HL-60 (cell line): ENCODE measurements at places on chromosomes 16 and 17.

GRCh38 chr16:1299012-1299867, 10.2 kb upstream of the UBE2I start:
- DNase-seq = no peak

GRCh38 chr17:8611619-8612298, 18.8 kb downstream of the MYH10 start:
- no peak for DNase-seq

DNA sequence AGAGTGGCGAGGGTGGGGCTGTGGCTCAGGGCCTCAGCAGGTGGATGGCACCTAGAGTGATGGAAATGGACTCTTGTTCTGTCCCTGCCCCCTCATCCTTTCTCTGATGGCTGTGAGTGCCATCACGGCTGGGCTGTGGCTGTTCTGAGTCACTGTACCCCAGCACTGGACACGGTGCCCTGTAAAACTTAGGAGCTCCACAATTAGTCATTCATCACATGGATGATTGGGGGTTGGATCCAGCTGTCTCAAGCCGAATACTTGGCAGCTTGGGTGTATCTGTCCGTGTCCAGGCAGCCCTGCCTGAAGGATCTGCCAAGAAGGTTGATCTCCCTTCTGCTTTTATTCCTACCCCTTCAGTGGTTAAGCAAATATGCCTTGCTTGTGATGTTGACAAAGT, 295.5 kb upstream of the EEF2KMT start:
- no peak for DNase-seq

- DNase-seq = no peak
Measured at GRCh38 chr17:30532871-30533270, 55.7 kb downstream of the GOSR1 start.

DNA sequence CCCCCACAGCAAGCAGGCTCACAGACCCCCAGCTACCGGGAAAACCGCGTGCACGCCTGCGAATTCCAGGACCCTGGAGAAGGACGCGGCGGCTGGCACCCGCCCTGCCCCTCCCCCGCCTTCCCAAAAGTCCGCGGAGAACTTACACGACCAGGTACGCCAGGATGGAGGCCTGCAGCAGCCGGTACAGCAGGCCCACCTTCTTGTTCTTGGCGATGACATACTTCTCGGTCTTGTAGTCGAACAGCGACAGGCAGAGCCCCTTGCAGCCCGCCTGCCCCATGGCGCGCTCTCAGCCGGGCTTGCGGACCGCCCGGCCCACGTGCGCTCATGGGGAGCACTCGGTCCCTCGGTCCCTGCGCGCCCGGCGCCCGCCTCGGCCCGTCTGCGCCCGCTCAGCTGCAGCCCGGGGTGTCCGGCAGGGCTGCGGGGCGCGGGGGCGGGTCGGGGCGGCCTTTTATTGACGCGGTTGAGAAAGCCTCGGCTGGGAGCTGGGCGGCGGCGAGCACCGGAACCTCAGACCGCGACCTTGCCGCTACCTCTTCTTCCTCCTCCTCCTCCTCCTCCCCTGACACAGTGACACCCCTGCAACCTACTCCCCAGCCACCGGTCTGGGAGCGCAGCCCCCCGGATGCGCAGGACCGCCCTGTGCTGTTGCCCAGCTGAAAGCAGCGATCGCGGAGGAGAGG, at the start of gene P2RX5:
P2RX5 (minus strand) TSS at position 433 of the 689 bp plus-strand sequence; CDS start at position 283, 150 bp downstream.
- DNase-seq = peak; percentile 38

GRCh38 chr17:74604761-74605160, 12.7 kb upstream of the CD300LD start:
- DNase-seq = no peak

GRCh38 chr16:2980227-2981176, at the start of gene PKMYT1:
Gene PKMYT1, minus strand, starts transcription at chr16:2980446. Its CDS starts 789 bp downstream, at chr16:2979657.
- peak; percentile 92 for DNase-seq

DNA sequence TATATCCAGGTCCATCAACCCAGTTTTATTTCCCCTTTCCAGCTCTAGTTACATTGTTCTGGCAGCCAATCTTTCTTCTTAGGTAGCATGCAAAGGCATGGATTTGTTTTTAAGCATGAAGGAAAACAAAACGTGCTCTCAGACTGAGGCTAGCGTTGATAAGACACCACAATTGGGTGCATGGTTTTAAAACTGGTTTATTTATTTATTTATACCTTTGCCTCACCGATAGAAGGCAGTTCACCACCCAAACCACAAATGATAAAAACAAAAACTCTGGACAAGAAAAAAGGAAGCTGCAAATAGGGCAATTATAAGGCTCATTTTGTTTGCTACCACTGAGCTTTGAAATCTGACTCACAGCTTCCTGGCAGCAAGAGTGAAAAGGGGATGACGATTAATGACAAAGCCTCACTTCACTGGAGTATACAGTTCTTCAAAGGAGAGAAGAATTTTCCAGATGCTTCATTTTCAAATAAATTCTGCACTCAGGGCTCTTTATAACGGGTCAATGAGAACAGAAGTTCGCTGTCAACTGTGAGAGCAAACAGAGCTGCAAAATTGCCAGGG, 278.4 kb upstream of the IRX5 start:
- no peak for DNase-seq

DNA sequence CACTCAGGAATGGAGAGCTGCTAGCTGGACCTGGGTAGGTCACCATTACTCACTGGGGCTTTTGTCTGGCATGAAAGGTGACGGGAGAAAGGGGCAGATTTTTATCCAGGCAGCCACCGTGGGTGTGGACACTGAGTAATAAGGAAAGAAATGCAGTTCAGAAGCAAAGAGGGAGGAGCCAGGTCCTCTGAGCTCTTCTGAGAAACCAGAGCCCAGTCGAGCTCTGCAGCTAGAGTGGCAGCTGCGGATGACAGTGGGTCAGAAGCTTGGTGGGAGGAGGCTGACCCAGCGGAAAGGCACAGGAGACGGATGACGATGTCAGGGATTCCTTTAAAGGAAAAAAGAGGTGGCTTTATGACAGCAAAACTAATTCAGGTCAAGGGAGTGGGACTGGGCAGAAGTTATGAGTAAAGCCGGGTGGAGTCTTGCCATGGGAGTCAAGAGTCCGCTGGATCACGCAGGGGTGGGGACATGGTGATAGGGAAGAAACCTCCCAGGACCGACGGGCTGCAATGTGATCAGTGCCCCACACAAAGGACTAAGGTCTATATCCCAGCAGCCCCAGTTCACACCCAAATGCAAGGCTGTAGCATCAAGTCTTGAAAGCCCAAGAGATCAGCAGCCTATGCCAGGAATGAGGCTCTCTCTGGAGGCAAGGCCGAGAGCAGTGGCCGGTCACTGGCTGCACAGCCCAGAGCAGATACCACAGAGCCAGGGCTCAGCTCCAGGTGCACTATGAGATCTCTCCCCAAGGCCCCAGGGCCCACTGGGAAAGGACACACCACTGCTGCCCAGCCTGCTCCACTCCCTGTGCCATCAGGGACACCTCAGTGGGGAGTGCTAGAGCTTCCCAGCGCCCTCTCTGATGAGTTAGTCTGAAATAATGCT, 6.3 kb upstream of the MNT start:
- DNase-seq = no peak

DNA sequence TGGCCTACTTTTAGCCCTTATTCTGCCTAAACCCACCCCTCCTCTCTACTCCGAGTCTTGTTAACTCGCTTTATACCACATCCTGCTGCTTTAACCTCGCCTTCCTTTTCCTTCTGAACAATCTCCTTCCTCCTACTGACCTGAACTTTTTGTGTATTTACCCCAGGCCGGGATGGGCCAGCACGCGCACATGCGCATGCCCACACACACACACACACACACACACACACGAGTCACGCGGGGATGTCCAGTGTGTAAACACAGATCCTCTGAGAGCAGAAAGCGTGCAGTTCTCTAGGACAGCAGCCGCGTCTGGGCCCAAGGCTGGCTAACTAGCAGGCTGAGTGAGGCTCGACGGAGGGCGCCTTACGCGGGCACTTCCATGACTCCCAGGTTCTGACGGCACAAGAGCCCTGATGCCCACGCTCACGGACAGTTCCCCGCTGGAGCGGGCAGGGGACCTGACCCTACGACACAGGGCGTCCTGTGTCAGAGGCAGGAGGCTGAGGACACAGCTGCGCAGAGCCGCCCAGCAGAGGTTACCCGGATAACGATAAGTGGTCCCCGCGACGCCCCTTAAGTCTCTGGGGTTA, 610 bp downstream of the PIK3R5 start:
- peak; percentile 18 for DNase-seq

GRCh38 chr16:70735141-70735979, 49.5 kb upstream of the MTSS2 start:
- no peak for DNase-seq

DNA sequence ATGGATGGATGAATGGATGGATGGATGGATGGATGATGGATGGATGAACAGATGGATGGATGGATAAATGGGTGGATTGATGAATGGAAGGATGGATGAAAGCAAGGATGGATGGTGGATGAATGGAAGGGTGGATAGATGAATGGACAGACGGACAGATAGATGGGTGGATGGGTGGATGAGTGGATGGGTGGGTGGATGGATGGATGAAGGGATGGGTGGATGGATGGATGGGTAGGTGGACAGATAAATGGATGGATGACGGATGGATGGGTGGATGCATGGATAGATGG, 14.9 kb downstream of the SRL start:
- DNase-seq = no peak

DNA sequence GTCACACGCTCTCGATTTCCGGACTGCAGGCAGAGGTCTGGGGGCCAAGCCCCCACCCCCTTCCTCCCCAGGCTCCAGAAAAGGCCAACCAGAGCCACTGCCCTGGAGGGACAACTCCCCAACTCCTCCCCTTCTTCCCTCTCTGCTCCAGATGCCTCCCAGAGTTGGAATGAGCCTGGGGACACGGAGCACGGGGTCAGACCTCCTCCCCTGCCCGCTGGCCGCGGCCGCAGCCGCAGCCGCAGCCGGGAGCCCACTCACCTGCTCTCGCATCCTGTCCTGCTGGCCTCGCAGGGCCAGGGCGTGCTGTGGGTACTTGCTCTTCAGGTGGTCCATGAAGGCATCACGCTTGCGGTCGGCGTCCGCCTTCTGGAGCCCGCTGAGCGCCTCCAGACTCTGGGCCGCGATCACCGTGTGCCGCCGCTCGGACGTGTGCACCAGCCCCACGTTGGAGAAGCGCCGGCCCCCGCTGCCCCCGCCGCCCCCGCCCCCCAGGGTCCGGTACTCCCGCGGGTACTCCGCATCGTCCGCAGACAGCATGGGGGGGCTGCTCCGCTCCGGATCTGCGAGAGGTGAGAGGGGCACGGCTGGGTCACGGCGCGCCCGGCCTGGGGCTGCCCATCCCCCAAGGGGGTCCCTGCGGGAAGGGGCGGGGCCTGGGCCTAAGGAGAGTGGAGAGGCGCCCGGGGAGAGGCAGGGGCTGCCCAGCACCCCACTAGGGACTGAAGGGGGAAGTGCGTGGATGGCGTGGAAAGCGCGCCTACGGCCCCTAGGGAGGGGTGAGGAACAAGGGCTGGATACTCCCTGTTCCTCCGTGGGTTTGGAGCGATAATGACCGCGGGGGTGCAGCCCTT, 27.3 kb downstream of the SRCIN1 start:
- no peak for DNase-seq

GRCh38 chr17:16872351-16873173, 99.4 kb downstream of the TNFRSF13B start:
- DNase-seq = no peak

GRCh38 chr17:45705123-45706009, 78.8 kb upstream of the CRHR1 start:
- no peak for DNase-seq

GRCh38 chr17:76714336-76714735, 3.6 kb upstream of the MXRA7 start:
- no peak for DNase-seq

GRCh38 chr17:39599004-39599664, 8.6 kb downstream of the NEUROD2 start:
- DNase-seq = no peak

GRCh38 chr17:28346746-28347246, 10.5 kb downstream of the POLDIP2 start:
- DNase-seq = no peak

GRCh38 chr16:58684001-58684353, 593 bp downstream of the SLC38A7 start:
- no peak for DNase-seq

- no peak for DNase-seq
Measured at GRCh38 chr17:80116276-80116920, 15.0 kb downstream of the GAA start.
